ENCODE measurements at places on chromosomes 13 and 19. TPM values are rescaled to one million over a fixed set of nuclear protein-coding genes. Genes with fewer than 3 reads are reported as not detected.

DNA sequence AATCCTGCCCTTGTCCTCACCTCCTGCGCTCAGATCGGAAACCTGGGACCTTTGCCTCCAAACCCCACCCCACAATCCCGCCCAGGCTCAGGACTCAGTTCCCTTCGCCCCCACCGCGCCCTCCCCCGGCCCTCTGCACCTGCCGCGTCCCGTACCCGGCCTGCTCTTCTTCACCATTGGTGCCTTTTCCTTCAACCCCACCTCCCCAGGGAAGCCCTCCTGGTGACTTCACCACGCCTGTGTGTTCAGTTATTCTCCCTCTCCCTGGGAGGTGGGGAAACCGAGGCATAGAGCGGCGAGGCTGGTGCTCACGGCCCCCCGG, 19.3 kb upstream of the TCF3 start:
- DNase-seq = no peak

DNA sequence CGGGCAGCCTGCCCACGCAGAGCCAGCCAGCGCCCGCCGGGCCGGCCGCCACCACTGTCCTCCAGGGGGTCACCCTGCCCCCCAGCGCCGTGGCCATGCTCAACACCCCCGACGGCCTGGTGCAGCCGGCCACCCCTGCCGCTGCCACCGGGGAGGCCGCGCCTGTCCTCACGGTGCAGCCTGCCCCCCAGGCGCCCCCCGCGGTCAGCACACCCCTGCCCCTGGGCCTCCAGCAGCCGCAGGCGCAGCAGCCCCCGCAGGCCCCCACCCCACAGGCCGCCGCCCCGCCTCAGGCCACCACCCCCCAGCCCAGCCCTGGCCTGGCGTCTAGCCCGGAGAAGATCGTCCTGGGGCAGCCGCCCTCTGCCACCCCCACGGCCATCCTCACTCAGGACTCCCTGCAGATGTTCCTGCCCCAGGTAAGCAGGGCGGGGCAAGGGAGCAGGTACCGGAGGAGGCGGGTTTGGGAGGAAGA, 32.3 kb upstream of the EHD2 start:
- DNase-seq = no peak

DNA sequence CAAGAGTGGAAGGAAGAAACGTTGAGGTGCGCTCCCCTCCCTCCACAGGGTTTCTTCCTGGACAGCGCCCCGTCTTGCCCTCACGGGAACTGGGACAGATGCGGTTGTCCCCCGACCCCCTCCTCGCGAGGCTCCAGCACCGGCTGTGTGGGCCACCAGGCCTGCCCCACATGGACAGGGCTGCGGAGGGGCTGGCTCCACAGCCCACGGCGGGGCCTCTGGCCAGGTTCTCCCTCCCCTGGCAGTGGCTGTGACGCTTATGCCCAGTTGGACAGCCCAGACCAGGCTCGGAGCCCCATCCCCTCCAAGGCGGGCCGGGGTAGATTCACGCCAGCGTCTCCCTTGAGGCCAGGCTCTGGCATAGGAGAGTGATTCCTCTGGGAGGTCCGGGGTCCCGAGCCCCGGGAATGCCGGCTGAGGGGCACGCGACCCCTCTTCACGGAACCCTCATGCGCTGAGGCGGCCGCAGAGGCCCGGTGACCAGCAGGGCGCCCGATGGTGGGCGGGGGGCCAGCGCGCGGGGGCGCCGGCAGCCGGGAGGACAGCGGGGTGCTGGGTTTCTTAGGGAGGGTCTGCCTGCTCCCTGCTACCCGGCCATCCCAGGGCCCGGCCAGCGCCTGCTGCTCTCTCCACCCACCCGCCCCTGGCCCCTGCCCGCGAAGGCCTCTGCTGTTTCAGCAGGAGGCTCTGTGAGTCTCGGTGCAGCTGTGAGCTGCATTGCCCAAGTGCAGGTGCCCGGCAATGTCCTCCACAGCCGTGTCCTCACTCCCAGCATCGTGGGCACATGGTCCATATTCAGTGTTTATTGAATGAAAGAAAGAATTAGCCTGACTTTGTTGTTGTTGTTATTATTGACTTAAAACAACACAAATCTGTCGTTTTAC, 20.3 kb upstream of the GAS6 start:
- DNase-seq = no peak

GRCh38 chr13:87779426-87779825, 108.3 kb downstream of the SLITRK5 start:
- no peak for DNase-seq

GRCh38 chr19:12778017-12778904, 2.9 kb upstream of the HOOK2 start:
- no peak for DNase-seq

DNA sequence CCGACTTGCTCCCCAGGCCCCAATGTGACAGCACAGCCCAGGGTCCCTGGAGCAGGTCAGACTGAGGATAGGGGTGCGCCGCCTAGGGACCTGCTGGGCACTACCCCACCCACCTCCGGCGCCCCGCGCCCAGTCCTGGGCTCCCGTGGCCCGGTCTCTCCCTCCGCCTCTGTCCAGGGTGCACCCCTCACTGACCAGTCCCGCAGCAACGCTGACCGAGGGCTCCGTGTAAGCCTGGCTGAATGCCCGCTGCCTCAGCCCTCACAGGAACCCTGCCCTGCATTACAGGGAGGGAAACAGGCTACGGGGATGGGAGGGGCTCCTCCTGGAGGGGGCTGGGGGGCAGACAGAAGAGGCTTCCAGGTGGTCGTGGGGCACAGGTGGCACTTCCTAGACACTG, 31.7 kb downstream of the GPX4 start:
- no peak for DNase-seq

- DNase-seq = peak; percentile 67
These were observed 870 bp downstream of the ZNF442 start for GRCh38 chr19:12364391-12365235.

DNA sequence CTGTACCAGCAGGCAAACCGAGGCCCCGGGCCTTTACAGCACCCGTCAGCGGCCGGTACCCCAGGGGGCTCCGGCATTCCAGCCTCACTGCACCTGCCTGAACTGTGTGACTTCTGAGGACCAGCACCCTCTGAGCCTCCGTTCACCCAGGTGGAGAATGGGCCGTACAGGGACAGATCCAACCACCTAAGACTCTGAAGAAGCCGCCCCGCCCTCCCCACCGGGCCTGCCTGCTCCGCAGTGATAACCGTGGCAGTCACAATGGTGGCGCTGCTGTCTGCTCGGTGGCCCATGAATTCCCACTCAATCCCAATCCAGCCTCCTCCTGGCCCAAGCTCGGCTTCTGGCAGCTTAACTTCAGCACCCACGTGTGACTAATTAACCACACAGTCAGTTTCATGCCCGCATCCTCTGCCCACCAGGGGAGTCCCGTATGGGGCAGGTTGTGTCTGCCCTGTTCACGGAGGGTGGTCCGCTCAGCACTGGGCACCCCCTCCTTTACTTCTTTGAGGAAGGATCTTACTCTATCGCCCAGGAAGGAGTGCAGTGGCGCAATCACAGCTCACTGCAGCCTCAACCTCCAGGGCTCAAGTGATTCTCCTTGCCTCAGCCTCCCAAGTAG, 3.4 kb downstream of the TCF3 start:
- DNase-seq = no peak

- DNase-seq = no peak
These were observed 138.8 kb upstream of the GJB6 start for GRCh38 chr13:20370815-20371421.

- DNase-seq = no peak
These were observed 85.5 kb upstream of the TDRD3 start for GRCh38 chr13:60311527-60311926.

DNA sequence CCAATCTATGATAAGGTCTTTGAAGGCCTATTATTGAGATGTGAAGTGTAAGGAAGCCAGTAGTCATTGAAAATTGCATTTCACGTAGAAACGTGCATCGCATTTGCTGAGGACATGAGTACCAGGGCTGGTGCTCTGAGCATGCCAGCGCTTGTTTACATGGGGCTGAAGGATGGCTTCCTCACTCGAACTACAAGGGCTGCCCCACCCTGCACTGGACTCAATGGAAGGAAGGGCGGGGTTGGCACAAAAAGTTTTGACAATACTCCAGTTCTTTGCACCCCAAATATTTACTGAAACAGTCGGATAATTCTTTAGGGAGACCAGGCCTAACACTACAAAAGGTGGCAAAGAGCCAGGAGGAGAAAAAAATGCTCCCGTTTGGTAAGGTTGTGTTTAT, 28.9 kb upstream of the MED4 start:
- no peak for DNase-seq

DNA sequence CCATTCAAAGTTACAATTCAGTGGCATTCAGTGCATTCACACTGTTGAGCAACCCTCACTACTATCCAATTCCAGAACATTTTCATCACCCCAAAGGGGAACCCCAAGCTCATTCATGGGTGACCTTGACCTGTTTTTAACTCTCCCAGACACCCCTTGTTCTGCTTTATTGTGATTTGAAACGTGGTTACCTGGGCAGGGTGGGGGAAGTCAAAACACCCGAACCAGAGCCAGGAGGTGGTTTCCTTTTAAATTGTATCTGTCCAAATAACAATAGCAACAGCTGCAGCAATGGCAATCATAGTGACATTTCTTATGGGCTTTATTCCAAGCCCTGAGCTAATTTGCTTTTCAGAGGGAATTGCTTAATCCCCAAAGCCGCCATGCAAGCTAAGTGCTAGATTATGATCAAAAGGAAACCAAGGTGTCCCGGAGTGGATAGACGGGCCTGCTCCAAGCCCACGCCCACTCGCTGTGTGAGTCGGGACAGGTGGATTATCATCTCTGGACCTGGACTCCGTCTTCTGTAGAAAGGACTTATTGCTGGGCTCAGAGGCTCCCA, 6.1 kb downstream of the PTGIR start:
- no peak for DNase-seq

GRCh38 chr19:13993590-13994300, 12.4 kb downstream of the RFX1 start:
- no peak for DNase-seq

DNA sequence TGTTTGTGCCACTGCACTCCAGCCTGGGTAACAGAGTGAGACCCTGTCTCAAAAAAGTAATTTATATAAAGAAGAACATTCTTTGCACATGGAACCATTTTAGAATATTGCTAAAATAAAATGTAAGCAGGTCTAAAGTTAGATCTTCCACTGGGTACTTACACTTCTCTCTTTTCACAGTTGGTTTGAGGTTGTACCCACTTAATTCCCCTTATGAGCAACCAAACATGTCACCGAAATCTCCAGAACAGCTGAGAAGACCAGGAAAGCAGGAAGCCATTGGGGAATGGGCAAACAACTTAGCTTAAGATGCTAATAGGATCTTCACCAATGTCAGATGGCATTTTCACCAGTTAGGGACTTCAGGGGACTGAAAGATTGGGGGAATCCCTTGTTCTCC, 18.8 kb downstream of the NLRP4 start:
- no peak for DNase-seq

DNA sequence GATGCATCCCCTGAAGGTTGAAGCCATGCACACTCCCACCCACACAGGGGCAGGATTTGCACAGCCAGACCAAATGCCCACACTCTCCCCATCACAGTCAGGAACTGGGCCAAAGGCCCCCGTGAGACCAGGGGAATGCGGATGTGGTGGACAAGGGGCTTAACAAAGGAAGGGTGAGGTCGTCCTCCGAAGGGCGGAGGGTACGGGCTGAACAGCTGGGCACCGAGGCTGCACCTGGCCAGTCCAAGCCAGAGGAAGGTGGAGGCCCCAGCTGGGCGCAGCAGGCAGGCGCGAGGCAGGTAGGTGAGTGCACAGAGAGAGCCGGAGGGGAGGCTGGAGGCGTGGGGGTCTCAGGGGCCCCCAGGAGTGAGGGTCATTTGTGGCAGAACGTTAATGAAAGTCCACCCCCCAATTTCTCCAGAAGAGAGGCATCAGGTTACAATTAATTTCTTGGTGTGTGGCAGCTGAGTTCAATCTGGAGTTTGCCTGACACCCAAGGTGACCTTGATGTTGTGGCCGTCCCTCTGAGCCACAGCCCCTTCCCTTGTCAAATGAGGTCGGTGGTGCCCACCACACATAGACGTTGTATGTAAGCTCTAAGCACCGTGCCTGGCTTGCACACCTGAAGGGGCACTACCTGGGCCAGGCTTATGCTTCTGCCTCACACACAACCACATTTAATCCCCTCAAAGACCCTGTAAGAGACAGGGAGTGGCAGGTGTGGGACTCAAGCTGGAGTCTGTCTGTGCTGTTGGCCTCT, 2.9 kb downstream of the KLK15 start:
- no peak for DNase-seq

- DNase-seq = no peak
These were observed at the start of gene USHBP1 for GRCh38 chr19:17264641-17264979. Gene USHBP1 (minus strand): TSS chr19:17264745. CDS start chr19:17264299, 446 bp downstream.

GRCh38 chr13:83879431-83880171, 2.7 kb downstream of the SLITRK1 start:
- no peak for DNase-seq

GRCh38 chr19:619286-620002, 13.9 kb downstream of the POLRMT start:
- DNase-seq = no peak

Gene MEIOSIN
- total RNA-seq = not detected

Gene ZNF234
- 7.9 TPM for total RNA-seq

Gene SRRM5
- total RNA-seq = 0.32 TPM

Gene ZNF780B
- 15.6 TPM for total RNA-seq

Gene LRRC63
- not detected for total RNA-seq

Gene ATP7B
- total RNA-seq = 37.7 TPM

Gene FPR3
- total RNA-seq = 16.0 TPM

Gene CD37
- total RNA-seq = 15.6 TPM

Gene NLRP7
- not detected for total RNA-seq

Gene TTYH1
- 58.4 TPM for total RNA-seq

Gene MCEMP1
- total RNA-seq = not detected

Gene MBD3L2
- total RNA-seq = not detected

Gene ONECUT3
- not detected for total RNA-seq

Gene PRSS57
- not detected for total RNA-seq

Gene OR7C2
- total RNA-seq = not detected

Data from ascending aorta (tissue), 2 donors.